ENCODE measurements at places on chromosomes 5 and 9.

DNA sequence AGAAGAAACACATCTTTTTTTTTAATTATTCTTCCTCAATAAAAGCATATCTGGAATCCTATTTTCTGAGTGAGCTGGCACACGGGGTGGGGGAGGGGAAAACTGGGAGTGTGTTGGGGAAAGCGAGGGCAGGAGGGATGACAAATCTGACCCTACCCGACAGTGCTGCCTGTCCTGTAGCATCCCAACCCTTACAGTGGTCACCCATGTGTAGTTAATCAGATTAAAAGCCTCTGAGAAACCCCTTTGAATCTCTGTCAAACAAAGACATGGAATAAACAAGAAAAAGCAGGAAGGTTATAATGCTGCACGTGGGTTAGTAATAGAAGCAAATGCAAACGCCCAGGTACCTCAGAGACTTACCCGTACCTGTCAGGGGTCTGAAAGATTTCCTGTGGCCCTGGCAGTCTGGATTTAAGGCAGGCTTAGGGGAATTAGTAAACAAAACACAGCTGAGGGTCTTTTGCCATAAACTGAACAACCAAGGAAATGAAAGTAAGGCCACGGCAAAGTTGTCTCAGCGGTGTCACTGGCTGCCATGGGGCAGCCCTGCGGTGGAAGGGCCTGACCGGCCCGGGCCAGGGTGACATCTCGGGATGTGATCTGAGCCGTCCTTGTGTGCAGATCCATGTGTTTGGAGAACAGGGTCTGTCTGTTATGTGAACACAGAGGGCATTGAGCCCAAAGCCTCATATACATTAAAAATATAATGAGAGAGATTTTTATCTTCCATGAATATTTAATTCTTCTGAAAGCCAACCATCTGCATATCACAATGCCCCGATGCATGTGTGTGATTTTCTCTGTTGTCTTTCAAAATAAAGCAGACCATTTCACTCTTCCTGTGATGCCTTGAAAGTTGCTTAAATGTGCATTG, 308.2 kb downstream of the ZNF608 start:
- no peak for ATAC-seq

- no peak for ATAC-seq
Measured at GRCh38 chr5:164356790-164357189, 851.4 kb downstream of the MAT2B start.

DNA sequence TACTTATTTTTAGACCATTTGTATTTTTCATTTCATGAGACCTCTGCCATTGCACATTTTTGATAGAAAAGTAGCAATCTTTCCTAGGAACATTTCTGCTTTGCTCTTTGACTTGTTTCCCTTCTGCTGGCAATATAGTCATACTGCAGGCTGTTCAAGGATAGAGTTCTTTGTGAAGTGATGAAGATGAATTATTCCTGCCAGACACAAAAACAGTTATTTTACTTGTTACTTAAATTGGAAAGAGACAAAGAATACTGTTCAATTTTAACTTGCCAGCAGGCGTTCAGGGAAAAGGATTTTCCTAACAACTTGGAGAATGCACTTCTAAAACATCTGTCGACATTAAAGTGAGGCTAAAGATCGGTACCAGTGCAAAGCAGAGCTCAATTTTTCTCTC, 251.7 kb upstream of the ACTBL2 start:
- no peak for ATAC-seq

- no peak for ATAC-seq
Measured at GRCh38 chr9:78502566-78502965, 205.6 kb downstream of the PSAT1 start.

- no peak for ATAC-seq
Measured at GRCh38 chr5:172898218-172898842, 60.9 kb upstream of the RPL26L1 start.

DNA sequence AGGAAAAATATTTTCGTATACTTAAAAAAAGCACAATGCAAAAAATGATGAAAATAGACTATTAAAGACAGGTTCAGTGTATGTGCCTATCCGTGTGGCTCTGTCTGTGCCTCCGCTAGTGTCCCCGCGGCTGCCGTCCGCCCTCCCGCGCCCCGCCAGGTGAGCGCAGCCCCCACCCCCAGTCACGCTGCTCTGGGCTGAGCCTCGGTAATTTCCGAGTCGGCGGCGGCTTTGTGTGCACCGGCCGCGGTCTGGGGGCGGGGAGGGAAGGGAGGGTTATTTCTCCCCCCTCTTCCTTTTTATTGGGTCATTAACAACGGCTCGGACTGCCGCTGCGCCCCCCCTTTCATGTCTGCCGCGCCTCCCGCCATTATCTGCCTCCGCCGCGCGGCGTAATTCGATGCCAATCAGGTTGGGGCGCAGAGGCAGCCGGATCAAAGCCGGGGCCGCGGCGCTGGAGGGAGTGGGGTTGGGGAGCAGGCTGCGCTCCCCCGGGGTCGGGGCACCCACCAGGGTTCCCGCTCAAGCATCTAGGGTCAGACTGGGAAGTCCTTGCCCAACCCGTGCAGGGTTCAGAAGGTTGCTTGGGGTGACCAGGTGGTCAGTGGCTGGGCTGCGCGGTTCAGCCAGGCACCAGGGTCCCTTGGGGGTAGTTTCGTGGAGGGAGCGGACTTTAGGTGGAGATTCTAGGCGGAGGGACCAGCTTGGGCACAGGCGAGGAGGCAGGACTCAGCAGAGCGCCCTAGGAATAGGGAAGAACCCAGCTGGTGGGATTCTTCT, 39.5 kb upstream of the PSD2 start:
- no peak for ATAC-seq

DNA sequence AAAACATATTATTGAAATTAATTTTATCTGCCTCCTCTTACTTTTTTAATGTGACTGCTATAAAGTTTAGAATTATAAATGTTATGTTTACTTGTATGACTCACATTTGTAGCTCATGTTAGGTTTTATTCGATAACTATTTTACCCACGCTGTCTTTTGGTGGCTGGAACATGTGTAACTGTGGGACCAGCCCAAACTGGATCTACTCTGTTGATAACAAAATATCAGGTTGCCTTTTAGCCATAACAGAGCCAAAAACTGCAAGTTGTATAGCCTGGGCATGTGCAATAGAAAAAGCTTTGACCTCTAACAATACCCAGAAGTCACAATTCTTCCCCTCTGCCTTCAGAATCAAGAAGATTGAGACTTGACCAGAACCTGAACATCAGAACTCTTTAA, 356.5 kb downstream of the PRELID2 start:
- ATAC-seq: no peak

- ATAC-seq: no peak
Measured at GRCh38 chr9:21833090-21833801, 30.8 kb downstream of the MTAP start.

DNA sequence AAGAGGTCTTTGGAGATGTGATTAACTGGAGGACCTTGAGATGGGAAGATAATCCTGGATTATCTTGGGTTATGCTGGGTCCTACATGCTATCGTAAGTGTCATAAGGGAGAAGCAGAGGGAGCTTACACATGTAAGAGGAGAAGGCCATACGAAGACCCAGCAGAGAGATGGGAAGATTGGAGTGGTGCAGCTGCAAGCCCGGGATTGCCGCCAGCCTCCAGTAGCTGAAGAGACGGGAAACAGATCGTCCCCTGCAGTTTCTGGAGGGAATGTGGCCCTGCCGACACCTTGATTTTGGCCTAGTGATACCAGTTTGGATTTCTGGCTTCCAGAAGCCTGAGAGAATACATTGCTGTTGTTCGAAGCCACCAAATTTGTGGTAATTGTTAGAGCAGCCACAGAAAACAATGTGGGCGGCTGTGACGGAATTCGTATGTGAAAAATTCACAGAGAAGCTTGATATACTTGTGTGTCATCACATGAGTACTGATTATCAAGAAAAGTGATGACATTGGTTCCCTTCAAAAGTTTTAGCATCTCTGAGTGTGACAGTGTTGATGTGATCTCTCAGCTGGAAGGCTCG, 86.9 kb downstream of the CYFIP2 start:
- ATAC-seq: no peak

GRCh38 chr9:114496011-114496410, 9.3 kb downstream of the WHRN start:
- ATAC-seq: no peak

DNA sequence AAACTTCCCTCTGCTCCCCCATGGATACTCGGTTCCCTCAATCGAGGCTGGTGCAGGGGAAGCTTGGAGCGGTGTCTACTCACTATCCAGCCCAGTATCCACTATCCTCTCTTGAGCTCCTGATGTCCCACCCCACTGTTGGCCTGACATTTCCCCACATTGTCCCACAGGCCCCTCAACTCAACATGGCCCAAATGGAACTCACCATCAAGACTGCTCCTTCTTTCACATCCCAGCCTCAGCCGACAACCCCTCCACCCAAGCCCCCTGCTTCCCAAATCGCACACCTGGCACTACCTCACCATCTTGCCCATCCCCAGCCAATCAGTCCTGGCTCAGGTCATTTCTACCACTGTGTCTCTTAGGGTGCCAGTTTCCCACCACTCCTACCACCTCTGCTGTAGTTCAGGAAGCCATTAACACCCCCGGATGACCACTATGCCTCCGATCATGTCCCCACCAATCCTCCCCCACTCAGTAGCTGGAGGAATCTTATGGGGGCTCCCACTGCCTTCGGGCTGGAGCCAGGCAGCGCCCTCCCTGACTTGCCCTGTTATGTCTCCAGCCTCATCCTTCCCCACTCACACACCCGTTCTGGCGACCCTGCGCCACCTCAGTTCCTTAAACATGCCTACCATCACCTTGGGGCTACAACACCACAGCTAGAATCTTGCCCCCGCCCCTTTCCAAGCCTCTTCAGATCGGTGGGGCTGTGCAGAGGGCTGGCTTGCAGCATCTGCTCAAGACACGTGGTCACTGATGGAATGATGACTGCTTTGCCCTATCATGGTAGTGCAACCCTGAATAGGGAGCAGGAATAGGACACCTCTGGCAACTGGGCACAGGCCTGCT, 273.6 kb downstream of the FSTL4 start:
- no peak for ATAC-seq

DNA sequence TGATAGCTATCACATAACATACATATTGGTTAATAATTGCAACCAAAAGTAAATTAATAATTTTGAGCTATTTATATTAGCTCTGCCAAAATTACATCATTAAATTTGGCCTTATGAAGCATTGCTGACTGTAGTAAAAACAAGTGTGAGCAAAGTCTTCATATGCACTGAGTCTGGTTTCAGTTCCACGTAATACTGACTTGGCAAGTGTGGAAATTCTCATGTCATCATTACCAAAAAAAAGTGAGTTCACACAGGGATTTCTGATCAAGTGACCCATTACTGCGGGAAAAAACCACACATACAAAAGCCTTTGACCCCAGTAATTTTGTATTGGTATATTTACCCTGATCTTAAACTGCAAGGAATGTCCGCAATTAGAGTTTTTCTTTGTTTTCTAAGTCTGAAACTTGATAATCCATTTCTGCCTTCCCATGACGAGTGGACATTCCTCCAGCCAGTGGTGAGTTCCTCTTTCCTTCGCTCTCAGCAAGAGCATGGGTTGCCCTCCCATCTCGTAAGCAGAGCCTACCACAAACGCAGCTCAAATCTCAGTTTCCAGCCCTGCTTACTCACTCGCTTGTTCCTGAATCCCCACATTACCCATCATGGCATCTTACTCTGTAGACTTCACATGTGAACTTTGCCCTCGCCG, 220.2 kb upstream of the DMRT1 start:
- ATAC-seq: no peak

DNA sequence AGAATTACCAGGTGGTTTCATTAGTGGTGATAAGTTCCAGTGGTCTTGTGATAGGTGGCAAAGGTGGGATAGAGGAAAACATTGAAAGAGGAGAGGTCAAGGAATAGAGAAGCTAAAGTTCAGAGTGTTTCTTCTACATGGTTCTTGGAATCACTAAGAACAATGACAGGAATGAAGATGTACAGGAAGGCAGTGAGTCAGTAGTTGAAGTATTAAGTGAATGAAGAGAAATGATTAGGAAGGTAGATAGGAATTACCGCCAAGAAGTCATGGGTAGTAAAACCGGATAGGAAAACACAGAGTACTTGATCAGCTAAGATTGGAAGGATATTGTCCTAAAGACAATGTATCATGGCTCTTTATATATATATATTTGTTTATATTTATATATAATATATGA, 37.9 kb upstream of the RASA1 start:
- no peak for ATAC-seq

- ATAC-seq: no peak
Measured at GRCh38 chr9:109072133-109072692, 47.5 kb downstream of the TMEM245 start.

GRCh38 chr9:94632737-94633136, 6.6 kb downstream of the FBP1 start:
- no peak for ATAC-seq

DNA sequence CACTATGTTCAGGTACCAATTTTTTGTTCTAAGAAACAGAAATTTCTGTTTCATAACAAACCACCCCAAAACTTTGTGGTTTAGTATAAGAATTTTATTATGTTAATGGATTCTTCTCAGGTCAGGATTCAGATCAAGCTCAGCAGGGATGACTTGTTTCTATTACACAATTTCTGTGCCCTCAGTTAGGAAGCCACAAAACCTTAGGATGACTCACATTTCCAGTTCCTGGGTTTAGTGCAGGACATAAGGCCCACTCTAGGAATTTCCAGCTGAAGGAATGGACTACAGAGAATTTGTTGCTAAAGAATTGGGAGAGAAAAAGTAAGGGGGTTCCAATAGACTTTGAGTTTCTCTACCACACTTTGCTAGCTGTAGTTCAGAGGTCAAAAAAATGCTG, 629.3 kb downstream of the ANXA1 start:
- ATAC-seq: no peak

GRCh38 chr9:85527331-85528020, 214.3 kb downstream of the AGTPBP1 start:
- ATAC-seq: no peak

GRCh38 chr5:72377910-72378638, 57.9 kb downstream of the PTCD2 start:
- no peak for ATAC-seq

DNA sequence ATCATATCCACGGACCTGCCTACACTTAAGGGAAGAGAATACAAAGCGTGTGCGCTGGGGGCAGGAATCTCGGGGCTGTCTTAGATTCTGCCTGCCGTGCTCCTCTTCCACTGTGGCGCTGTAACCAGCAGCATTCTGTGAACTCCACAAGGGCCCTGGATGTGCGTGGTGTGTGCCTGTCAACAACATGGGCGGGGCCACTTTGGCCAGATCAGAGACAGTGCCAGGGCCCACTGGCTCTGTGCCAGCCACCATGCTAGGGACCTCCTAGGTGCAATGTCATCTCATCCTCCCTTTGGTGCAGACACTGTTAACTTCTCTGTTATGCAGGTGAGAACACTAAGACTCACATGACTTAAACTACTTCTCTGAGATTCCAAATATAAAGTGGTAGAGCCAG, 113.7 kb downstream of the COL23A1 start:
- no peak for ATAC-seq

Measured in activated CD4-positive, CD25-positive, alpha-beta regulatory T cell treated with anti-CD3 and anti-CD28 coated beads, Interleukin-2, amount 50 U/mL, for 24 hours (primary cell).